Activated CD4-positive, alpha-beta T cell treated with anti-CD3 and anti-CD28 coated beads, Interleukin-2, amount 10 ng/mL, durations not matched to agents 7 days and 5 days (primary cell): ENCODE measurements at places on chromosomes 12 and 14.

DNA sequence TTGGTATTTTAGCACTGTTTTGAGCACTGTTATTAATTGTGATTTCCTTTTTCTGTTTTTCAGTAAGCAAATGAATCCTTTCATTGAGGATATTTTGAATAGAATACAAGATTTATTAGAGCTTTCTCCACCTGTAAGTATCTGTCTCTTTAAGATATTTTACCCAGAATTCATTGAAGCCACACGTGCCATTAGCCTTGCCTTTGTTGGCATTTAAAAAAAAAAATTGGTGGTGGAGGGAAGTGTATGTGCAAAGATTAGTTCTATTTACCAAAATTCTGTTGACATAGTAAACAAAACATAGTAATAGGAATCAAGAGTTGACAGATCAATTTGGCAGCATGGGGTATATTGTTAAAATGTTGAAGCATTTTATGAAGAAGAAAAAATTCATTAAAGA, 23.8 kb downstream of the XPOT start:
- no peaks in the 10 kb centered on the region for H3K27me3 ChIP-seq
- peaks cover 1% of the 10 kb centered on the region for H3K4me1 ChIP-seq
- H3K27ac ChIP-seq: no peak overlapping the region
- H3K4me3 ChIP-seq: no peak overlapping the region
- H3K36me3 ChIP-seq: peaks cover 72% of the 10 kb centered on the region
- no peak for DNase-seq

DNA sequence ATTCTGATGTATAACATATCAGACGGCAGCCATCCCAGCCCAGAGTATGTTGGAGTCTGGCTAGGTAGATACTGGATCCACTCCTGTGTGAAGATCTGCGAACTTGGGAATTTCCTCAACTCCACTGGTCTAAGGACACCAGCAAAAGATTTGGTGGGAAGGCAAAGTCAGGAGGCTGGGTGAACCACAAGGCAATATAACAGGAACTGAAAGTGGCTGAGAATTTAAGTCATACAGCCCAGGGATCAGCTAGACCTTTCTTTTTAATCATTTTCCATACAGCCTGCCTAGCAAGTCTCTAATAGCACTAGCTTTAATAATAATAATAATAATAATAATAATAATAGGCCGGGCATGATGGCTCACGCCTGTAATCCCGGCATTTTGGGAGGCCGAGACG, 34.8 kb downstream of the BRAP start:
- no peak for DNase-seq
- no peak overlapping the region for H3K4me3 ChIP-seq
- no peaks in the 10 kb centered on the region for H3K27me3 ChIP-seq
- no peak overlapping the region for H3K27ac ChIP-seq

DNA sequence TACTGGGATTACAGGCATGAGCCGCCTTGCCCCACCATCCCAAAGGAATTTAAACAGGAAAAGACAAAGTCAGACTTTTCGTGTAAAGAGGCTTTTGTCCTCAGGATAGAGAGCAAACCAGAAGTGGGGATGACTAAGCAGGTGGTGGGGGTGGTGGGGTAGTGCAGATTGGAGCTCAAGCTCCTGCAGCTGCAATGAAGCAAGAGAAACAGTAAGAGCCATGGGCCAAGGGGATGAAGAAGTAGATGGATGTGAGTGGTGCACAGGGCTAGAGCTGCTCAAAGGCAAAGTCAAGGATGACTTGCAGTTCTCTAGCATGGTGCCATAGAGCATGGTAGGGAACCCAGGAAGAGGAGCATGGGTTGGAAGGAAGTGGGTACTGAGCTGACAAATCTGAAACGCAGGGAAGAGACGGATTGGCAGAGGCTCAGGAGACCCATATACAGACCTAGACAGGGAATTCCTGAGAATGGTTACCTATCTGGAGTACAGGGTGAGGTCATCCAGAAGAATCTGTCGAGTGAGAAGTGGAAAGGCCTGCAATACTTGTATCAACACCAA, 11.4 kb upstream of the RNF34 start:
- no peak for DNase-seq
- peaks cover 2% of the 10 kb centered on the region for H3K36me3 ChIP-seq
- no peak overlapping the region for H3K4me3 ChIP-seq
- no peak overlapping the region for H3K27ac ChIP-seq
- peaks cover 18% of the 10 kb centered on the region for H3K4me1 ChIP-seq
- no peaks in the 10 kb centered on the region for H3K27me3 ChIP-seq

GRCh38 chr14:70416725-70417349, at the start of gene SYNJ2BP:
TSS of gene SYNJ2BP (minus strand) at chr14:70417090. CDS start at chr14:70416963, 127 bp downstream.
- H3K27ac ChIP-seq: peak within 1 kb of the TSS; percentile 76
- peaks cover 2% of the 10 kb centered on the region for H3K27me3 ChIP-seq
- peak within 1 kb of the TSS; percentile 85 for H3K4me3 ChIP-seq

DNA sequence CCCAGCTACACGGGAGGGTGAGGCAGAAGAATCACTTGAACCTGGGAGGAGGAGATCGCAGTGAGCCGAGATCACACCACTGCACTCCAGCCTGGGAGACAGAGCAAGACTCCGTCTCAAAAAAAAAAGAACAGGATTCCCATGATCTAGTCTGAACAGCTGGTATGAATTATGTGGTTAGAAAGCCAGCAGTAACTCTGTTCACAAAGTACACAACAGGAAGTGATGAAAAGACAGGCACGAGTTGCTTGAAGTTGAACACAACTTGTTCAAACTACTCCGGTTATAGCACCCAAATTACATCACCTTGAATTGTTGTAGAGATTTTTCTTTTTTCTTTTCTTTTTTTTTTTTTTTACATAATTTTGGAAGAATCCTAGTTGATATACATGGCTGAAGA, 238.8 kb upstream of the RGS6 start:
- peak overlapping the region; percentile 33 for H3K27ac ChIP-seq
- peak; percentile 14 for DNase-seq
- no peaks in the 10 kb centered on the region for H3K27me3 ChIP-seq
- H3K36me3 ChIP-seq: peaks cover 40% of the 10 kb centered on the region
- H3K4me1 ChIP-seq: peaks cover 24% of the 10 kb centered on the region

DNA sequence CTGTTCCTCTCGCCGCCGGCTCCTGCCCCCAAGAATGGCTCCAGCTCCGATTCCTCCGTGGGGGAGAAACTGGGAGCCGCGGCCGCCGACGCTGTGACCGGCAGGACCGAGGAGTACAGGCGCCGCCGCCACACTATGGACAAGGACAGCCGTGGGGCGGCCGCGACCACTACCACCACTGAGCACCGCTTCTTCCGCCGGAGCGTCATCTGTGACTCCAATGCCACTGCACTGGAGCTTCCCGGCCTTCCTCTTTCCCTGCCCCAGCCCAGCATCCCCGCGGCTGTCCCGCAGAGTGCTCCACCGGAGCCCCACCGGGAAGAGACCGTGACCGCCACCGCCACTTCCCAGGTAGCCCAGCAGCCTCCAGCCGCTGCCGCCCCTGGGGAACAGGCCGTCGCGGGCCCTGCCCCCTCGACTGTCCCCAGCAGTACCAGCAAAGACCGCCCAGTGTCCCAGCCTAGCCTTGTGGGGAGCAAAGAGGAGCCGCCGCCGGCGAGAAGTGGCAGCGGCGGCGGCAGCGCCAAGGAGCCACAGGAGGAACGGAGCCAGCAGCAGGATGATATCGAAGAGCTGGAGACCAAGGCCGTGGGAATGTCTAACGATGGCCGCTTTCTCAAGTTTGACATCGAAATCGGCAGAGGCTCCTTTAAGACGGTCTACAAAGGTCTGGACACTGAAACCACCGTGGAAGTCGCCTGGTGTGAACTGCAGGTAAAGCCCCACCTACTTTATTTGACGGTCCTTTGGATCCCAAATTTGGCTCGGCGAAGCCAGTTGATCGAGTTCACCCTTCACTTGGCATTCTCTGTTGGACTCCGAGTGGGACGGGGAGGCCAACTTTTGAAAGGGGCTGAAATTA, 1.5 kb downstream of the WNK1 start:
- DNase-seq: peak; percentile 44
- no peaks in the 10 kb centered on the region for H3K27me3 ChIP-seq
- peaks cover 34% of the 10 kb centered on the region for H3K4me1 ChIP-seq
- H3K27ac ChIP-seq: peak overlapping the region; percentile 91
- peak overlapping the region; percentile 97 for H3K4me3 ChIP-seq

DNA sequence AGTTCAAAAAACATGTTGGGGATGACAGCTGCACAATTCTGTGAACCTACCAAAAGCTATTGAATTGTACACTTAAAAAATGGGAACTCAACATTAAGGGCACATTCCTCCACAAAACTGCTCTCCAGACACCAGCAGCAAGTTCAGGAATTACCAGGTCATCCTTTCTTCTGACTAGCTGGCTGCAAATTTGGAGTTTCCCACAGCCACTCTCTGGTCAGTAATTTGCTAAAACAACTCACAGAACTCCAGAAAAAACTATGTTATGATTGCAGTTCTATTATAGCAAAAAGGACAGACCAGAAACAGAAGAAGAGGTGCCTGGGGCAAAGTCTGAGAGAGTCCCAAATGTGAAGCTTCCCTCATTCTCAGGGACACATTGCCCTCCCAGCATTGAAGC, 20.1 kb upstream of the PLEKHD1 start:
- no peak for DNase-seq
- no peak overlapping the region for H3K4me3 ChIP-seq
- H3K36me3 ChIP-seq: no peaks in the 10 kb centered on the region
- H3K27me3 ChIP-seq: no peaks in the 10 kb centered on the region
- no peak overlapping the region for H3K27ac ChIP-seq

- no peaks in the 10 kb centered on the region for H3K4me1 ChIP-seq
- H3K36me3 ChIP-seq: no peaks in the 10 kb centered on the region
- H3K27ac ChIP-seq: no peak overlapping the region
- H3K27me3 ChIP-seq: peaks cover 9% of the 10 kb centered on the region
- DNase-seq: no peak
Observed at GRCh38 chr12:52436000-52436827, 2.0 kb upstream of the KRT75 start.

DNA sequence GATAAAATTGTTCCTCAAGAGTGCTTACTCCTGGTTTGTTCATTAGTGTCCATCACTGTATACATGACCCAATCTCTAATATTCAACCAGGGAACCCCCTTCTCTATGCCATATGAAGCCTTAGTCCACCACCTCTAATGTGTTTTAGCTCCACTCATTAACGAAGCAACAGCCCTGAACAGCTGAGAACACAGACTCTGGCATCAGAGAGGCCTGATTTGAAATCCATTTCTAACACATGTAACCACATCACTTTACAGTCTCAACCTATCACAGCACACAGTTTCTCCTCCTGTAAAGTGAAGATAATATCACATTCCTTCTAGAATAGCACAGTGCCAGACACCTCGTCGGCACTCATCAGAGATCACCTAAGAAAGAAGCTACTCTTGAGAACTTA, 64.3 kb downstream of the C2CD5 start:
- H3K27me3 ChIP-seq: no peaks in the 10 kb centered on the region
- DNase-seq: no peak
- H3K4me3 ChIP-seq: no peak overlapping the region
- peaks cover 10% of the 10 kb centered on the region for H3K4me1 ChIP-seq

DNA sequence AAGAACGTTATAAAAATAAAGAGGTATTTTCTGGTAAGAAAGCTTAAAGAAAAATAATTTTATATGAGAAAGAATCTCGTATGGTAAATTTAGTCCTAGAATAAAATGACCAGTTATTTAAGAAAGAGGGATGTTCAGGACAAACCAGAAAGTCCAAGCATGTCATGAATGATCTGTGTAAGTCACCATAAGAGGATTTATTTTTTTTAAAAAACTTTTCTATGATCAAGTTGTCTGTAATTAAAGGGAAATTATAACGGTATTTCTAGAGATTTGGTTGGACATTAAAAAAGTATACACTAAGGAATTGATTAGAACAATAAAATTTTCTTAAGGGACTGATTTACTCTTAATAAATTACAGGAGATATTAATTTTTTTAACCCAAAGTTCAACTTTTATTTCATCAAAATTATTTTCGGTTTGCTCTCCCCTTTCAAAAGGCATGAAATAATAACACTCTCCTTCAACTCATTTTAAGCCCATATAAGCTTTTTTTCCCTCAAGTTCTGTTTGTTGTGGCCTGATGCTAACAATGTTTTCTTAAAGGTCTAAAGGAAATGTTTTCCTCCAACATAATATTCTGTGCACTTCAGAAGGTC, 49.9 kb upstream of the CPSF6 start:
- H3K4me3 ChIP-seq: no peak overlapping the region
- peaks cover 2% of the 10 kb centered on the region for H3K36me3 ChIP-seq
- H3K4me1 ChIP-seq: no peaks in the 10 kb centered on the region

DNA sequence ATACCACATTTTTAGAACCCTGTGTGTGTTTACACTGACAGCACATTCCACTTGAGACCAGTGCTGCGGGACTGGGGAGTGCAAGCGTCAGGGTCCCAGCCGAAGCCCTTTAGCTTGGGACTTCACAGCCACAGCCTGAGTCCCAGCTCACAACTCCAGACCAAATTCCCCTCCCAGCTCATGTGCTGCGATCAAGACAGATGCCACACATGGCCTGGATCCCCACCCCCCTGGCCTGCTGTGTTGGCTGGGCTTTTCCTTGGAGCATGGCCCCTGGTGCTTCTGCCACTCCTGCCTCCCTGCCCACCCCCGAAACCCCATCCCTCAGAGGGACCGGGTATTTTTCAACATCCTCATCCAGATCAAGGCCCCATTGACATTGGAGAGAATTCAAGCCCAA, 63.7 kb downstream of the WDR20 start:
- H3K36me3 ChIP-seq: peaks cover 33% of the 10 kb centered on the region
- no peak overlapping the region for H3K4me3 ChIP-seq
- H3K4me1 ChIP-seq: peaks cover 35% of the 10 kb centered on the region
- no peaks in the 10 kb centered on the region for H3K27me3 ChIP-seq

DNA sequence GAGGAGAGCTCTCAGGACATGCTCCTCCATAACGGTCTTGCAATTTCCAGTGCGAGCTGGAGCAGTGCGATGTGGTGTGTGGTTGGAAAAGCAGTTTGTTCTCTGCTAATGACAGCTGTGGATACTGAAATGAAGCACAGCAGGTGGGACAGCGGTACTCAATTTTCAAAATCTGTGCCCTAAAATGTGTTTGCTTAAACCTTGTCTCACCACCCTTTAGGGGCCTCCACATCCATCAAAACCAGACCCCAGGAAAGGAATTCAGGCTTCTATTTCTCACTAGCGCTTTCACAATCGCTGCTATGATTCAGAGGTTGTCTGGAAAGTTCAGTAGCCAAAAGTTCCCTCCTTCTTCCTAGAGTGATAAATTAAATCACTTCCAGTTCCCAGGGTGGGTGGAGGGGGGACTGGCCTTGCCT, 440.8 kb downstream of the EGLN3 start:
- no peaks in the 10 kb centered on the region for H3K36me3 ChIP-seq

GRCh38 chr12:13289653-13290289, 93.2 kb downstream of the EMP1 start:
- DNase-seq: no peak
- H3K27ac ChIP-seq: no peak overlapping the region
- H3K4me3 ChIP-seq: no peak overlapping the region
- peaks cover 11% of the 10 kb centered on the region for H3K27me3 ChIP-seq
